ENCODE measurements at places on chromosomes 4 and X.

GRCh38 chr4:7947927-7948326, 8.3 kb upstream of the AFAP1 start:
- no peak for DNase-seq

DNA sequence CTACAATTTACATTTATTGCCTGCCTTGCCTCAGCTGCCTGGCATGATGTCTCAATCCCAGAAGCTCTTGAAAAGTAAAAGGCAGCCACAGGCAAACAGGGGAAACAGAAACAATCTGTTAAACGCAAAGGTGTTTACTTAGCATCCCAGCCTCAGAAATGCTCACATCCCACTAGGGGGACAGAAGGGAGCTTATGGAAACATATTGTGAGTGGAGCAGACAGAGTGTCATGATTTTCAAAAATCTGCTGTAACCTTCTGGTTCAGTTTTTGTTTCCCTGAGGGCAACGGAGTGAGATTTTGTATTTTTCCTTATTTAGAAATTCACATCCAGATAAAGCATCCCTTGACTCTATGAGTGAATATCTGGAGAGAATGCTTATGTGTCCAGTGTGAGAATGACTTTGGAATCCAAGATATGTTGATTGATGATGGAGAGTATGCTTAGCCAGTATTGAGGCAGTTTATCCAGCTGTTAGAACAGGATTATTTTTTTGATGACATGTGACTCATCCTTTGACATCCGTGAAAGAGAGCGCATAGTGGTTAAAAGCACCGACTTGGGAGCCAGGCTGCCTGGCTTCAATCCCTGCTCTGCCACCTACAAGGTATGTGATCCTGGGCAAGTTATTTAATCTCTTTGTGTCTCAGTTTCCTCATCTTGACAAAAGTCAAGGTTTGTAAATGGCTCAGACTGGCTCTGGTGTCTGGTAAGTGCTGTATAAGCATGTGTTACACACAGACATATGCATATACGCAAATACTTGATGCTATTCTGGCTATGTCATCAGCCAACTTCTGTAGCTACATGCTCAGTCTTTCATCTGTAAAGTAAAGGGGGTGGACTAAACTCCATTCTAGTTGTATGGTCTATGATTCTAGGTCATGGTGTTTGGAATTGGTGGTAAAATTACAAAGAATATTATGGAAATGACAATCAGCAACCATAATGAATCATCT, 381.2 kb downstream of the RAPGEF2 start:
- no peak for DNase-seq

DNA sequence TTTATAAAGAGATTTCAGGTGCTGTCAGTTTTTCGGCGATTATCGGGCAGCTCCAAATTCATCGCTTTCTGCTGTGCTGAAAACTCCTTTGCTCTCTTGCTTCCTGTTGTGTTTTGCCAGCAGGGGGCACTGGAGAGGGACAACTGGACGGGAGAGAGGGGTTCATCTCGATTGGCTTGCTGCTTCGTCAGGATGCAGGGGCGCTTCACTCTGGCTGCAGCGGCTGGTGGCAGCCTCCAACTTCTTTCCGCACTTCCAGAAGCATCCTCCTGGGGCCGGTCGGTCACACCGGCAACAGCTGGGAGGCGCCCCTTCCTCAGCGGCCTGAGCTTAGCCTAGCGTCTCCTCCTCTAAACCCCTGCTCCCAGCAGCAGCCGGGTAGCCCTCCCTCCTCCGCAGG, 29.5 kb downstream of the MSL3 start:
- peak; percentile 68 for DNase-seq

GRCh38 chr4:94525993-94526728, 74.4 kb downstream of the PDLIM5 start:
- DNase-seq = no peak

DNA sequence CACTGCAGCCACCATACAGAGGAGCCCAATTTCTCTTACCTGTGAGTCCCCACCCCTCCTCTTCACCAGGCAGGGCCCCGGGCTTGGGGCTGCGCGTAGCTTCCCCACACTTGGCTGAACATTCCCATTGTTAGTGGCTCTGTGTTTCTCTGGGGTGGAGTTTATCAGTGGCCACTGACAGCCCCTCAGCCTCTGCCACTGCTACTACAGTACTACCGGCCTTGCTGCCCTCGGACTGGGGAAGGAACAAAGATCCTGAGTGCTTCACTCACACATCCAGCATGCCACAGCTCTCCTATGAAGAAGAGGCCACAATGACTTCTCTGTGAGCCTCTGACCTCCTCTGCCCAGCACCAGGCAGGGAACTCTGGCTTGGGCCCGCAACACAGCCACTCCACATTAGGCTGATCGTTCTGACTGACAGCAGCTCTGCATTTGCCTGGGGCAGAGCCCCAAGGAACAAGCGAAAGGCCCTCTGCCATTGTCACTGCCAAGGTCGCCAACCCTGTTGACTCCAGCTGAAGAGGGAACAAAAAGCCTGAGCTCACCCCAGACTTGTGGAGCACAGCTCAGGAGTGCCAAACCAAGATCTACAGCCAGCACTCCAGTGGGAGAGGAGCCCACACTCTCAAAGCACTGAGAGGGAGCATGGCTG, 24.0 kb downstream of the ABCB7 start:
- no peak for DNase-seq

- DNase-seq = no peak
These were observed 49.6 kb downstream of the RRAGB start for GRCh38 chrX:55767100-55767499.

GRCh38 chrX:40736170-40736505, 796 bp upstream of the MED14 start:
- no peak for DNase-seq

DNA sequence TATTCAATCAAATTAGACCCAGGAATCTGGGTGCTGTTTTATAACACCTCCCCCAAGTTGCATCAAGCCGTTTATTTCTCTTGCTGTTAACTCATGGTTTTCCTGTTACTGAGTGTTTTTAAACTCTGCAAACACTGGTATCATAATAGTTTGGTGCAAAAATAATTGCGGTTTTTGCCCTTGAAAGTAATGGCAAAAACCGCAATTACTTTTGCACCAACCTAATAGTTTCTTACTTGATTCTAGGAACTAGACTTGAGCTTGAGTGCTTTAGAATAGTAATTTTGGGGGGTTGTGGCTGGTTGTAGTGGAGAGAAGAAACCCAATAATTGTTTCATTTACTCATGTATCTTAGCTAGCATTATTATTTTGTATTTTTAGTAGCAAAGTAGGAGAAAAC, 156.6 kb downstream of the FHIP1A start:
- no peak for DNase-seq

- DNase-seq = peak; percentile 94
These were observed 27.3 kb upstream of the SORBS2 start for GRCh38 chr4:185839194-185839712.

DNA sequence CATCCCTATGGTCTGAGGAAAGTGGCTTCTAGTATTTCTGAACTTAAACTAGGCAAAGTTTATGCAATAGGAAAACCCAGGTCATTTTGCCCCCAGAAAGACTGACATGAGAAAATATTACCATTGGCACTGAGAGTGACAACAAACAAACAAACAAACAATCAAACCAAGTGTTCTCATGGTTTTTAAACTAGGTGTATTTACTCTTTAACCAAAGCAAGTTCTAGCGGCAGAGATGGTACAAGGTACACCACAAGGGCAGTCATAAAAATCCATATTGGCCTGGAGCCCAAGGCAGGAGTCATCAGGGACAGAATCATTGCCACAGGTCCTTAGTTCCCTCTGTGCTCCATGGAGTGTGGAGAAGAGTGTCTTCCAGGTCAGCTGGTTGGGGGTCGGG, 26.0 kb upstream of the ENPEP start:
- no peak for DNase-seq

DNA sequence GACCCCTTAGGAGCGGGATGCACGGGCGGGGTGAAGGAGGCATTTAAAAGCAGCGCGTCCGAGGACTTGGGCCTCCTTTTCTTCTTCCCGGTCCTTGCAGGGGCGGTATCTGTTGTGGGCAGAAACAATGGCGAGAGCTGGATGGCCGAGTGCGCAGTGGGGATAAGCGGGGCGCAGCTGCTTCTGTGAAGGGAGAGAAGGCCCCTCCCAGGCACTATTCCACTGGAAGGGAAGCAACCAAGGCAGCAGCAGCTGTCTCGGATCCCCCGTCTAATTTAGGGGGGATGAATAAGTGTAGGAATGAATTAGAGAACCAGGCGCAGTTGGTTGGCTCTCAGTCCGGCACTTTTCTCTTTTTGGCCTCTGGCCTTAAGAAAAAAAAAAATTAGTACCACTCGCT, 995 bp downstream of the SMARCA5 start:
- DNase-seq = no peak

- DNase-seq = no peak
These were observed 194.4 kb upstream of the LDB2 start for GRCh38 chr4:17092736-17093437.

Measured in NT2/D1 (cell line).